ENCODE measurements at places on chromosomes 2 and 18.
A peak's percentile ranks its signal among the peaks of the same experiment; 100 is the strongest.

DNA sequence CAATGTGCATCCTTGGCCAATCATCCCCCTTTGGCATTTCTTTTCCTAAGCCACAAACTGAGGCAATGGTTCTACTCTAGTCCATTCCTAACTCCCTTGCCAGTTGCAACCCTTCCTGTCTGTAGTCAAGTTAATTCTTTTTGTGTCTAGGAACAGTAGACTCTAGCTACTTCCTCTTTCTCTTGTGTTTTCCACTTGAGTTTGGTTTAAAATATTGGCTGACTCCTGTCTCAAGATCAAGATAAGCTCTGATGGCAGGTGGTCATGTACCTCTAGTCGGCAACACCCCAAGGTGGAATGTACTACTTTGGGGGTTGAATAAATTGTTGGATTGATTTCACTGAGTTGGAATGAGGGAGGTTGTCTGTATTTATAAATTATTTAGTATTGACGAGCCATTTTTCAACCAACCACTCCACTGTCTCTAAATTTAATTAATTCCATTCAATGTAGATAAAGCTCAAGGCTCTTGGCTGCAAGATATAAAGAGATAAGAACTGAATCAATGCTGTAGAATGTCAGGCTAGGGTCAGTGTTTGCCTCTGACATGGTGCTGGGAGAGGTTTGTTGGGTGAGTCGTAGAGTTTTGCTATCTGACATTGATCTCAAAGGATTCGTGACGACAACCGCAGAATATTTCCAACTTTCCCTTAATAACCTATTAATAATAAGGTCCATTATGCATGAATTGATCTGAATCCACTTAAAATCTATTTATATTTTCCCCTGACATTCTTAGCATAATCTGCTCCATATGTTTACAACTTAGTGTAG, 188.7 kb upstream of the APCDD1 start:
- no peak for DNase-seq

DNA sequence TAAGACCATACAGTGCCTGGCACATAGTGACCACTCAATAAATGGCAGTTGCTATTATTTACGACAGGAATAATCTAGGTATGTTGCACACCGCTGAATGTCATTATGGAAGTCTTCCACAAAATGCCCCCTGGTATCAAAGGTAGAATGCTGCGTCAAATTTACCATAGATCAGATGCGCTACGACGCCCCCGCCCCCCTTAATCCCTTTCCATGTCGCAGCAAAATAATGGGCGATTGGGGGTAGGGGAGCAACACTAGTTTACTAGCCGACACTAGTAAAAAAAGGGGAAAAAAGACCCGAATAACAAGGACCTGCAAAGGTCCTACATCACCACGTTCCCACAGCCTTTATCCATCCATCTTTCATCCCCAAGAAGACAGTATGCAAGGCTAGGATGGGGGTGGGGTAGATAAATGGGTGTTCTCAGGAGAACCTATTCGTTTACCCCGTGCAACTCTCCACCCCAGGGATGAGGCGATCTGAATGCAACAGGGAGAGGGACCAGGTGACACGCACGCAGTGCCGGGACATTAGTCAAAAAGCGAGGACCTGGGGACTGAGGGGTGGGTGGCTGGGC, 455 bp downstream of the PREPL start:
- DNase-seq, result no peak

- peak; percentile 79 for DNase-seq
Measured at GRCh38 chr18:23105581-23106219, 29.6 kb upstream of the CABLES1 start.

DNA sequence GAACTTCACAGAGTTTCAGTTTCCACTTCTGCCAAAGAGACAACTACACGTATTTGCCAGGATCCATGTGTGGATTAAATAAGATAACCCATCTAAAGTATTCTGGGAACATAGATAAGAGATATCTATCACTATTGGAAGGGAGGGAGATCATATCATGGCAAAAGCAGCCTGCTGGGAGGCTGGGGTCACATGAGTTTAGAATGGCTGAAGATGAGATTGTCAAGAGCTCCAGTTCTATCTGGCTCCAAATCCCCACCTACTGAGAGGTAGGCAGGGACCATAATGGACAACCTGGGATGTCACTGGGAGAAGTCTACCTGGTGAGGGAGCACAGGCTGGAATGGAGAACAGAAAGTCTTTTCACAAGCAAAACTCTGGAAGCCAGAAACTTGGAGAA, 192.6 kb upstream of the ST6GAL2 start:
- no peak for DNase-seq

DNA sequence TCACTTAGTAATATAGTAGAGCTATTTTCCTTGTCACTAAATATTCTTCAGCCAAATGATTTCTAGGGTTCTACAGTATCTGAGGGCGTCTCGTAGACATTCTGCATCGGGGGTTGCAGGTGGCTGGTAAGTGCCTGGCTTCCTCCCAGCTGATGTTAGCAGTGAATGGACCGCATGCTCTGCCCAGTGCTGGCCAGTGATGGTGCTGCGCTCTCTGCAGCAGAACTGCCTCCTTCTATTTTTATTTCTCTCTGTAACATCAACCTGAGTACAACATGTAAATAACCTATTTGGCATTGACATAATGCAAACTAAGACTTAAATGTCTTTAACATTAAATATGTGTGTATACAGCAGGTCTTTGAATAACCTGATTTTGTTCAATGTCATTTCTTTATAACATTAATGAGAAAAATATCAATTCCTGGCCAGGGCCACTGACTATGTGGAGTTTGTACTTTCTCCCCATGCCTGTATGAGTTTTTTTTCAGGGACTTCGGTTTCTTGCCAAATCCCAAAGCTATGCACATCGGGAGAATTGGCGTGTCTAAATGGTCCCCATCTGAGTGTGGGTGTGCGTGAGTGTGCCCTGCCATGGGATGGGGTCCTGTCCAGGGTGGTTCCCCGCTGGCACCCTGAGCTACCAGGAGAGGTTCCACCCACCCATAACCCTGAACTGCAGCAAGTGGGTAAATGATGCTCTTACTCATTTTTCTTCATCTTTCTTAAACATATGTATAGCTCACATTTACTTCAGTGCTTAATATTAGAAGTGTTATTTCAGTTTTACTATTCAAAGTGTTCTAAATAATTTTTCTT, 278.2 kb upstream of the EPAS1 start:
- DNase-seq, result no peak

DNA sequence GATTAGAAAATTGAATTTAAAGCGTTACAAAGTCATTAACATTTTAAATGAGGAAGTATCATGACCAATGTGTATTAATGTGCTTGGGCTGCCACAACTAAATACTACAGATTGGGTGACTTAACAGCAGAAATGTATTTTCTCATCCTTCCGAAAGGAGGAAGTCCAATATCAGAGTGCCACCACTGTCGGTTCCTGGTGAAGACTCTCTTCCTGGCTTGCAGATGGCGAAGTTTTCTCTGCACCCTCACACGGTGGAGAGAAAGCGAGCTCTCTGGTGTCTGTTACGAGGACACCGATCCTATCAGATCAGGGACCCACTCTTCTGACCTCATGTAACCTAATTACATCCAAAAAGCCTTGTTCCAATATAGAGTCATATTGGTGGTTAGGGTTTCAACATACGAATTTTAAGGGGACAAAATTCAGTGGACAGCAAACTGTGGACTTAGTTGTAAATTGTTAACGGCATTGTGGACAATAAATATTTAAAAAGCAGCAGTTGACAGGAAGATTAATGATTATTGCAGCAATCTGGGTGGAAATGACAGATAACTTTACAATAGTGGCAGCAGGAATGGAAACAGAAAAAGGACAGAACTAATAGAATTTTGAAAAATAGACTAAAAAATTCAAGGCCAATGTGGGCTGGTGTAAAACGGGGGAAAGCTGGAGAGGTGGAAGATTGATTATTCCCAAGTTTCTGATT, 35.1 kb upstream of the CYRIA start:
- no peak for DNase-seq

DNA sequence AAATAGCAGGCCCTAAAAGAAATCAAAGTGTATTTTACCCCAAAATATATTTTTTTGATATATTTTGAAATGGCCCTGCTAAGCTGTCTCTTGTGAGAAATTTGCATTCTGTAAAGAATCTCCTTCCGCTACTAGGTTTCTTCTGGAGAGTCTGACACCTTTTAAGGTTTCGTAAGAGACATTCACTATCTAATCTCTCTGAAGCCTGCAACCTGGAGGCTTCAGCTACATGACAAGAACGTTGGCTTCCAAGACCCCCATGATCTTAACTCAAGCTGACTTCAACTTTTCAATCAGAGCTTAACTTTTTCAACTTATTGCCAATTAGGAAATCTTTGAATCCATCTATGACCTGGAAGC, 1894.9 kb upstream of the LRRTM1 start:
- DNase-seq, result no peak

- peak; percentile 65 for DNase-seq
Measured at GRCh38 chr2:202831242-202832220, 40.0 kb downstream of the ICA1L start.

GRCh38 chr18:26317398-26317797, 91.2 kb downstream of the TAF4B start:
- DNase-seq, result no peak

DNA sequence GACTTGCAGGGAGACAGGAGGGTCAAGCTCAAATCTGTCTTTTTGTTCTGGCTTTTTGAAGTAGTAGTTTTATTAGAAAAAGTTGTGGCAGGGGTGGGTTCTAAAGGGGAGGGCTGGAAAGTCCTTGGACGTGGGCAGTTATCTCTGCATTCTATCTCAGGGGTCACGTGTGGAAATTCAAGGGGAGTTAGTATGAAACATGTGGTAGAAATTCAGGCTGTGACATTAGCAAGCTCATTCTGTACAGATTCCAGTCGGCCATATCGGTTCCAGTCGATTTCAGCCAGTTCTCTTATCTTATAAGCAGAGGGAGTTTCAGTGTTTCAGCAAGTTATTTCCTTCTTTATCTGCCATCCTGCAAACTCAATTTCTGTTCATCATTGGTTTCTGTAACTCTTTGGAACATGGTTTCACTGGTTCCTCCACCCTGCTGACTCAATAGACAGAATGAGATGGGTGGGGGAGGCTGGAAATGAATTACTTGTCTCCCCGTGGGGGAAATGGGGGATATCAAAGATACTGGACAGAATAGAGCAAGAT, 53.0 kb downstream of the RAB27B start:
- DNase-seq, result no peak

GRCh38 chr18:46477425-46478011, 179.5 kb downstream of the LOXHD1 start:
- no peak for DNase-seq

DNA sequence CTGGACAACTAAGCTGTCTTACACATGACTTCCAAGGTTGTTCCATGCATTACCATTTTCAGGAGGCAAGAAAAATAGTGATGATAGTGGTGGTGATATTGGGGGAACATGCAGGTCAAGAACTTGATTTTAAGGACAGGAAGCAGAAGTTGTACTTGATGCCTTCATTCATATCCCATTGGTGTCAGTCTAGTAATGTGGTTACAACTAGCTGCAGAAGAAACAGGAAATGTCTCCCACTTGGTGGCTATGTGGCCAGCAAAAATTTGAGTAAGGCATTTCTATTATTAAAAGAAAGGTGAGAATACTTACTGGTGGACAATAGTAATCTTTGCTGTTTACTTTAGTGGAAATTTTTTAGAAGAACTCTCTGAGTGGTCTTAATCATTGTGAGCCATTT, 103.4 kb downstream of the ALMS1 start:
- no peak for DNase-seq

- DNase-seq, result no peak
Measured at GRCh38 chr18:42778445-42779042, 336.9 kb downstream of the RIT2 start.

DNA sequence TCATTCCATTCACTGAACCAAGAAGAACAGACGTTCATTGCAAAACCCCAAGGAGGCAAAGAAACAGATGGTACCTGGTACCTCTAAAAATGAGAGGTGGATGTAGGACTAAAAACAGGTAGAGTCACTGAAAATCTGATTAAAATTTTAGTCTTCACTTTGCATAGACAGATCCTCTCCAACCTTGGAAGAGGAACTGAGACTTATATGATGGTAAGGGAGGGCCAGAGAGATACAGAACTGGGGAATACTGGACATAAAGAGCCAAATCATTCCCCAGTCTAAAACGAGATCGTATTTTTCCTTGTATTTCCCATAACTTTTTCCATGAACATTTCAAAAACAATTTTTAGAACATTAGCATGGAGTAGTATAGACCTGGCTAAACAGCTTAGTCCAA, 59.7 kb upstream of the SPOPL start:
- DNase-seq, result no peak

GRCh38 chr2:166365803-166366420, 9.8 kb downstream of the SCN9A start:
- DNase-seq, result no peak

- DNase-seq, result no peak
Measured at GRCh38 chr2:180707175-180707883, 273.1 kb upstream of the UBE2E3 start.

- DNase-seq, result no peak
Measured at GRCh38 chr2:59149271-59149670, 908.1 kb upstream of the FANCL start.

DNA sequence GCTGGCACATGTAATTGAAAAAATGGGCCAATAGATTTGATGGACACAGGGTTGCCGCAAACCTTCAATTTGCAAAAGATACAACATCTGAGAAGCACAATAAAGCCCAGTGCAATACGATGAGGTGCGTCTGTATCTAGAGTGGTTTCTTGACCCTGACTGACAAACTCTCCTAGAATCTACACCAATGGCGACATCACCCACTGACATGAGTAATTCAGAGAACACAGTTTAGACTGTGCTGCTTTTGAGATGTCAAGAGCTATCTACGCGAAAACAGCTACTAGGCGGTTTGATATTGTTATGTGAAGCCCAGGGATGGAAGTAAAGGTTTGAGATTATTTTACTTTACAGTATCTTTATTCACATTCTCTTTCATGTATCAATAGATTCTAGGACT, 104.9 kb downstream of the EIPR1 start:
- no peak for DNase-seq

GRCh38 chr2:127275356-127275755, 18.6 kb downstream of the ERCC3 start:
- no peak for DNase-seq

DNA sequence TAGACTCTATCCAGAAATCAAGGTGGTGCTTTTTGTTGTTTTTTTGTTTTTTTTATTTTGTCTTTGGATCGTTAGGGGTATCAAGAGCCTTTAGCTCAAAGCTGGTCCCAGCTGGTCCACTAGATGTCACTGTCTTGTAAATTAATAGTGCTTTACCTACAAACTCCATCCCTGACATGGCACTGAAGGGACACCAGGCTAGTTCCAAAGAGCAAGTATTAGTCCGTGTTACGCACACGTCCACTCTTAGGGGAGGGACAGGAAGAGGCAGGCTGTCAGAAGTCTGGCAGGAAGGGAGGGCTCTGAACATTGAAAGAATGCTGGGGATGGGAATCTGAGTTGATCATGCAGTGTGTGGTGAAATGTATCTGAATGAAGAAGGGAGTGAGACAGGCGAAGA, 85.9 kb upstream of the CCBE1 start:
- DNase-seq, result peak; percentile 7

DNA sequence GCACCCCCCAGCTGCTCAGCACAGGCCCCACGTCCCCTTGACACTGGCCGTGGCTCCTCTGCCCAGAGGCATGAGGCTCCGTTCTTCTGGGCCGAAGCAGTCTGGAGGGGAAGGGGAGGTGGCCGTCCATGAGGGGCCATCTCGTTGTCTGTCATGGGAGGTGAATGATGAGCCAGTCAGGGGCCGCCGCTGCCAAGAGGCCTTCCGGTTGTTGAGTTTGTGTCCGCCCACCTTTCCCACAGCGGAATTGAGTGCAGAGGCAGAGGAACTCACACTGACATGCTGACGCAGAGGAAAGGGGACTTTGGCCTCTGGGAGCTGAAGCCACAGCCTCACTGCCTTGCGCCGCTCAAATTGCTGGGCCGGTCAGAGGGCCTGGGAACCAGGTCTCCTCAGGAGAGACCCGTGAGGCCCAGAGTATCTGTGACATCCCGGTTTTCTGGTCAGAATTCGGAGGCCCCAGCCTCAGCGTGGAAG, 268.4 kb downstream of the ATAD2B start:
- DNase-seq, result no peak

All from mucosa of descending colon (tissue), 3 donors.